ENCODE measurements at places on chromosomes 2 and 18.

GRCh38 chr18:69330385-69331005, 70.2 kb upstream of the DOK6 start:
- DNase-seq, result no peak

GRCh38 chr2:59680863-59681262, 872.6 kb downstream of the BCL11A start:
- DNase-seq, result no peak

- no peak for DNase-seq
Observed at GRCh38 chr2:166765141-166765540, 123.1 kb upstream of the XIRP2 start.

DNA sequence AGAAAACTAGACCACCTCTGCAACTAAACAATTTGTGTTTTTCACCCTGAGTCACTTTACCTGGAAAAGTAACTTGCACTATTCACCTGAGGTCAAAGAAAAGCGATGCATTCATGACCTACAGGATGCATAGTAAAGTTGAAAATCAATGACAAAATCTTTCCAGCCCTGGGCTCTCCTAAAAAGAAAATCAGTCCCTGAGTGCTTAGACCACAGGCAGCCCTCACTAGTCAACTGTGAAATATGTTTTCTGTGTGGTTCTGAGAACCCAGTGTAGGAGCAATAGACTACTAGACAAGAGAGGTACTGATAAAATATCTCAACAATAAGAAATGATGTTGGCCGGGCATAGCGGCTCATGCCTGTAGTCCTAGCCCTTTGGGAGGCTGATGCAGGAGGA, 133.1 kb downstream of the TXNL1 start:
- no peak for DNase-seq

DNA sequence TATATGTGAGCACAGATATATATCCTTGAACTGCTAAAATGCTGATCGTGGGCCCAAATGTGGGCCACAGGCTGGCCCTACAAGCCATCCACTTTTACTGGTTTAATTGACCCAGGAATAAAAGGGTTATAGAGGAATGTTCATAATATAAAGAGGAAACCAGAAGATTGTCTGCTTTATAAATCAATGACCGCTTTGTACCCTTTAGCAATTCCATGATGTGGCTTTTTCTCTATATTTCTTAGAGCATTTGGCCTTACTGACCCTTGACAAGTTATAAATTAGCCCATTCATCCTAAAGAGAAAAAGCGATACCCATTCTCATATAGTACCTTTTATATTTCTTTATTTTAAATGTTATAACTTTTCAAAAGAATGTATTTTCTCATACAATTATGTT, 87.1 kb upstream of the ITGA4 start:
- no peak for DNase-seq

- peak; percentile 70 for DNase-seq
Observed at GRCh38 chr2:64062840-64063239, 43.6 kb upstream of the VPS54 start.

DNA sequence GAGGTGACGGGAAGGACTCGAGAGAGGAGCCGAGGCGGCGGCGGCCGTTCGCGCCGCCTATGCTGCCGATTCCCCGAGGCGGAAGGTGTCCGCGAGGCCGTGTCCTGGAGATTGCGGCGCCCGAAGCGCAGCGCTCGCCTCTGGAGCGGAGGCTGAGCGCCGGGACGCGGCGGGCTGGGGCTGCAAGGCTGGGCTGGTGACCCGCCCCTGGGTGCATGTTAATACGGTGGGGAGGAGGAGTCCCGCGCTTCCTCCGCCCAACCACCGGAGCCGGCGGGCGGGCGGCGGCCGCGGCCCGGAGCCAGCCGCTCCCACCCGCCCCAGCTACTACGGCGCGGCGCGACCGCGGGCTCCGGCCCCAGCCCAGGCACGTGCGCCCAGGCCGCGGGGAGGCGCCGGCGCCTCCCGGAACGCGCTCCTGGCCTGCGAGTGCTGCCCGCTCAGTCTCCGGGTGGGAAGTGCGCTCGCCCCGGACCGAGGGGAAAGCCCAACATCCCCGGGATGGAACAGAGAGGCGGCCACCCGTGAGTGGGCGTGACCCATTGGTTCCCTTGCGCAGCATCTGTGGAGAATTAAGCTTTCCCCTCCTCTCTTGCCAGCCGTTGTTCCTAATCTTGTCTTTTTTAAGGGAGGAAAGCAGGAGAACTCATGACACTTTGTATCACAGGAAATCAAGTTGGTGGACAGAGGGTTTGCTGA, at the start of gene DLGAP1:
TSS of gene DLGAP1 (minus strand) at position 195 of the 699 bp plus-strand sequence.
- DNase-seq, result peak; percentile 1

- no peak for DNase-seq
Observed at GRCh38 chr2:9032121-9032520, 28.6 kb upstream of the MBOAT2 start.

DNA sequence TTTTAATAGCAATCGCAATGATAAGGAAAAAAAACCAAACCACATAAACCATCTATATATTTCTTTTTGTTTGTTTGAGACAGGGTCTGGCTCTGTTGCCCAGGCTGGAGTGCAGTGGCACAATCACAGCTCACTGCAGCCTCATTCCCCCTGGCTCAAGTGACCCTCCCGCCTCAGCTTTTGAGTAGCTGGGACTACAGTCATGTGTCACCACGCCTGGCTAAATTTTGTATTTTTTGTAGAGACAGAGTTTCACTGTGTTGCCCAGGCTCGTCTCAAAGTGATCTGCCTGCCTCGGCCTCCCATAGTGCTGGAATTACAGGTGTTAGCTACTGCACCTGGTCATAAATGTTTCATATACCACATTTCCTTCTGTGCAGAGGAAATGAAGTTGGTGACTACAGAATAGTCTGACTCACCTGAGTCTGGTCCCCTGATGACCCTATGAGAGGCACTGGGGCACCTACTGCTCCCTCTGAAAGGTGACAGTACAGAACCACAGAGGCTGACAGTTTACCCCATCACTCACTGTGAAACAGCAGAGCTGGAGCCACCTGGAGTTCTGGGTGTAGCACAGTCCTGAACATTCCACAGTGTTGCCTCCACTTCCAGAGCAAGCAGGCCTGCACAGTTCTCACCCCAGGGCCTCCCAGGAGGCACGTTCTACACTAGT, 183.7 kb upstream of the PXDN start:
- no peak for DNase-seq

DNA sequence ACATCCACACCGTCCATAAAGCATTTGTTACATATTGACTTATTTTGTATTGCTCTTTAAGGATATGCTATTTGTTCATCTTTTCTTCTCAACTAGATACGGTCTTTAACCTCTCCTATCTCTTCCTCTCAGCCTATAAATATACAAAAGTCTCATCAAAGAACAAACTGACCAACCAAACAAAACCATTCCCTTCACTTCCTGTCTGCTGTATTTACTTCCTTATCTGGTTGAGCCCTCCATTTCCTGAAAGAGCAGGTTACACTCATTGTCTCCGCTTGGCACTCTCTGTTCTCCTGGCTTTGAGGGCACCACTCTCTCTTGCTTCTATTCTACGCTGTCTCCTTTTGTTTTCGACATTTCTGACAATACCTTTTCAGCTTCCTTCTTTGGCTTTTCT, 431.9 kb upstream of the TCF4 start:
- no peak for DNase-seq

DNA sequence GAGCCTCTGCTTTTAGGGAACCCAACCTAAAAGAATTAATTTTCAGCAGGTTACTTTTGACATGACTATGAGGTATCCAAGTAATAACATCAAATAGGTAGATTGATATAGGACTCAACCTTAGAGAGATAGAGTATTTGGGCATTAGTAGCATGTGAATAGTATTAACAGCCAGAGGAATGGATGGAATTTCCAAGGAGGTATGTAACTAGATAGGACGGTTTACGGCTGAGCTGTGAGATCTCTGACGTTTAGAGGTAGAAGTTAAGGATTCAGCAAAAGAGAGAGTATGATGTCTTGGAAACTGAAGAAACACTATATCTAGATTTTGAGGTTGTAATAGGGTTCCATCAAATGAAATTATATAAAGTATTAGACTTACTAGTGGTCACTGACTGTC, 70.3 kb downstream of the HNMT start:
- no peak for DNase-seq

DNA sequence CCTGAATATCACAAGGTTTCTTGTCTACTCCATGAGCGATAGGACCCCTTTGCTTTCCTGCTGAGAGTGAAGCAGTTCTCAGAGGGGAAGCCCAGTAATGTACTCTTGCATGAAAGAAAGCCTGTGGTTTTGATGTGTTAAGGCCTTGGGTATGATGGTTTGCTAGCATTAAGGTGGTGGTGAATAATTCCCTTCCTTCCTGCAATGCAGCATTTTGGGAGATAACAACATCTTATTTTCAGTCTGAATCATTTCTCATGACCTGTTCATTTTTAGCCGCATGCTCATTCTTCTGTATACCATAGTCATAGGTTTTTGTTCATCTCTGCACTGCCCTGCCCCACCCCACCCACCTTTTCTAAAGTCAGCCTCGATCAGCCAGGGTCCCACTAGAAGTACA, 66.2 kb downstream of the HNMT start:
- peak; percentile 35 for DNase-seq

GRCh38 chr18:58541789-58542425, 87.0 kb downstream of the ALPK2 start:
- peak; percentile 98 for DNase-seq

- no peak for DNase-seq
Observed at GRCh38 chr18:61752973-61753372, 139.8 kb downstream of the RNF152 start.

- no peak for DNase-seq
Observed at GRCh38 chr2:128755695-128756364, 437.2 kb upstream of the HS6ST1 start.

DNA sequence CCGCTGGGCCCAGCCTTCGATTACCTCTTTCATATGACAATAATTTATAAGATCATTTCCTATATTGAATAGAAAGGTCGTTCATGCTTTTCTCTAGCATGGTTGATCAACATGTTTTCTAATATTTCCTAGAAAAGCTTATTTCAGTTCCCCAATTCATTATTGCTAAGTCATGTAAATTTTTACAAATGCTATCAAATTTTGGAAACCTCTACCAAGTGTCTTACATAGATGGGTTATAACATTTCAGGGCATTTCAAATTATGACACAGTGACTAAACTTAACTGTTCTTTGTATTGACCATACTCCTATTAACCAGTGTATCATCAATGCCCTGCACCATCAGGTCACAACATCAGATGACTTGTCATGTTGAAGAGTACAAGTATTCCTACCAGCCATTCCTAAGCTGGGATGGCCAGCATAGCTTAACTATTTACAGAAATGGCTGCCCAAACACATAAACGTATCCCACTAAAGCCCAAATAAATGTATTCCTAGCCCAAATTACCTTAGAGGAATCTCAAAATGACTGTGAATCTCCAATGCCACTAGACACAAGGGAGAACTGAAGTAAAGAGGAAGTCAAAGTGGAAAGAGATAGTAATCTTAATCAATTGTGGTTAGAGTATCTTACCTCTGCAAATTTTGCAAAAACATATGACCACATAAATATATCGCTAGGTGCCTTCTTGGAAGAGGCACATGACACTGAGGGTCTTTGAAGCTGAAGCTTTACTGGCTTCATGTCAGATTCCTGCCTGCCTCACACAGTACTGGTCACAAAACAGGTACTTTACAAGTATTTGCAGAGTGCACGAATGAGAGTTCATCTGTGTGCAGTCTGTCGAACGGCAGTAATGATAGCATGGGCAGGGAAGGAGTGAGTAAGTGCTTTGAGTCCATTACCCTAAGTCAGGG, 87.3 kb upstream of the TLK1 start:
- DNase-seq, result no peak

DNA sequence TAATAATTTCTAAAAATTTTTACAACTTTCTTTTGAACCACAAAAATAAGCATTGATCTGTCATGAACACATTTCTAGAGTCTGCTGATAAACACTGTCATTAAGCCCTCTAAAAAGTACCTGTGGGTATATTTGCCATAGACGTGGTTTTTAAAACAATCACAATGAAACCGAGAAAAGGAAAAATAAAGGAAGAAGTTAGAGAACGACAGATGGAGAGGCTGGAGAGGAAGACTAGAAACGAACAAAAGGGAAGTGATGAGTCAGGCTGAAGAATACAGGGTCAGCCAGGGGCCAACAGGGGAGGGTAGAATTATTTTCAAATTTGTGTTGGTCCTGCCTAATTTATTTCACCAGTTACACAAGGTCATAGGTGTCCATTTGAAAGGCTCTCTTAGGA, 62.0 kb downstream of the MYL12B start:
- DNase-seq, result peak; percentile 51

DNA sequence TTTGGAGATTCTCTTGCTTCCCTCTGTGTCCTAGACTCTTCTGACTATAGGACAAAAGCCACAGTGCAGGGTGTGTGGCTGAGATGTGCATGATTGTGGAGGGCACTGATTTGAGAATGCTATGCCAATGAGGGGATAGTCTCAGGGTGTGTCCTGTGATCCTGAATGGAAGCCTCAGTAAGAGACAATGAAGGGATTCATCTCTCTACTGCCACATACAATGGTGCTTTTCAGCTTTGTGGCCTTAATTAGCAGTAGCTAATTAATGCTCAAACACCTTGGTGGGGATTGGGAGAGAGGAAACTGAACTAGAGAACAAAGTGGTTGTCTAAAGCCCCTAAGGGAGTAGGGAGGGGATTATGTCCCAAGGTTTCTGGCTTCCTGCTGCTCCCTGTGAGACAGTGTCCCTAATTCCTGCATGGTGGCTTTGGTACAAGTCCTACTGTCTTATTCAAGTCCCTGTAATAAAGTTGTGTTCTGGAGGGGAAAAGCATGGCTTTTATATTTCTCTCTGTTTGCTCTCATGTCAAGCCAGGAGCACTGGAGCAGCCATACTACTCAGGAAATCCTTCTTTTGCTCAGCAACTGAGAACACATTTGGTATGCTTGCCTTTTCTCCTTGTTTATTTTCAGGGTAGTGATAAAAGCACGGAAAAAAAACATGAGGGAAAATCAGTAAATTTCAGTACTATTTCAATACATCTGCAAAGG, 415.2 kb upstream of the TCF4 start:
- DNase-seq, result no peak

DNA sequence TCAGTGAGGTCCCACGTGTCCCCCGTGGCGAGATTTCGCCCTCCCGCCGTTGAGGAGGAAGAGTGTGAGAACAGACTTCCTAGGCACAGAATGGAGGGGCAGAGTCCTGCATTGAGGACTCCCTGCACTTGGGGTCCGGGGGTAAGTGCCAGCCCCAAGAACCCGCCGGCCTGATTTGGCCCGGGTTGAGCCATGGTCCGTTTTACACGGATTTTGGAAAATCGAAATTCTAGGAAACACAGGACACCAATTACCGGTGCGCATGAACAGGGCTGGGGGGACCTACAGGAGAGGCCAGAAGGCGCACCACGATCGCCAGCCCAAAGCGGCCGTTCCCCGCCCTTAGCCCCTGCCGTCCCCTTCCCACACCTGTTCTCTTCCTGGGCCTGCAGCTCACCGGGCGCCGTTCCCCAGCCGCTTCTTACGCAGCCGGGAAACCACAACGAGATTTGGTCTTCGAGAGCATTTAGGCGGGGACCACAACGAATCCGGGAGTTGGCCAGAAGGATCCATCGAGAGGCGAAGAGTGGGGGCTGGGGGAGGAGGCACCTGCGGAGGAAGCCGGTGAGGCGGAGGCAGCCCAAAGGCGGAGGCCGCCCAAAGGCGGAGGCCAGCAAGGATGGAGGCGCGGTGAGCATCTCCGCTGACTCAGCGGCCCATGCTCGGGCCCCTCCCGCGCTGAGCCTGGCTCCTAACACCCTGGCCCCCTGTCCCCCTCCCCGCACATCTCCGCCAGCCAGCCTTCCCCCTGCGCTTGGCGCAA, 464 bp upstream of the TLX2 start:
- no peak for DNase-seq

- DNase-seq, result no peak
Observed at GRCh38 chr2:194700116-194700515, 956.9 kb upstream of the SLC39A10 start.
